Naive B cell (primary cell): ENCODE measurements at places on chromosomes 2 and 18.

DNA sequence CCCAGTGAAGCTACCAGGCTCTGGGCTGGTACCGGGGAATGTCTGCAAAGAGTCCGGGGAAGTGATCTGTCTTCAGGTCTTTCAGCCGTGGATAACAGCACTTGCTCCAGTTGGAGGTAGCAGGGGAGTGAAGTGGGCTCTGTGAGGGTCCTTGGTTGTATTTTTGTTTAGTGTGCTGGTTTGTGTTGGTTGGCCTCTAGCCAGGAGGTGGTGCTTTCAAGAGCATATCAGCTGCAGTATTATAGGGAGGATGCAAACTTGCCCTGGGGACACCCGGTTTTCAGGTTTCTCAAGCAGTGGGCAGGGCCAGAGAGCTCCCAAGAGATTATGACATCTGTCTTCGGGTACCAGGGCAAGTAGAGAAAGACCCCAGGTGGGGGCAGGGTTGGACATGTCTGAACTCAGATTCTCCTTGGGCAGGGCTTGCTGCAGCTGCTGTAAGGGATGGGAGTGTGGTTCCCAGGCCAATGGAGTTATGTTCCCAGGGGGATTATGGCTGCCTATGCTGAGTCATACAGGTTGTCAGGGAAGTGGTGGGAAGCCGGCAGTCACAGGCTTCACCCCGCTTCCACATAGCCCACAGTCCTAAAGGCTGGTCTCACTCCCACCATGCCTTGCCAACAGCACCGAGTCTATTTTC lies 34.4 kb downstream of the ACAA2 start:
- peaks cover 66% of the 10 kb centered on the region for H3K36me3 ChIP-seq
- no peaks in the 10 kb centered on the region for H3K4me1 ChIP-seq
- DNase-seq = no peak

GRCh38 chr18:24136967-24137373 lies 1.9 kb upstream of the CABYR start:
- peaks cover 8% of the 10 kb centered on the region for H3K4me1 ChIP-seq
- peak overlapping the region; percentile 9 for H3K4me3 ChIP-seq
- no peak for DNase-seq
- no peaks in the 10 kb centered on the region for H3K36me3 ChIP-seq

DNA sequence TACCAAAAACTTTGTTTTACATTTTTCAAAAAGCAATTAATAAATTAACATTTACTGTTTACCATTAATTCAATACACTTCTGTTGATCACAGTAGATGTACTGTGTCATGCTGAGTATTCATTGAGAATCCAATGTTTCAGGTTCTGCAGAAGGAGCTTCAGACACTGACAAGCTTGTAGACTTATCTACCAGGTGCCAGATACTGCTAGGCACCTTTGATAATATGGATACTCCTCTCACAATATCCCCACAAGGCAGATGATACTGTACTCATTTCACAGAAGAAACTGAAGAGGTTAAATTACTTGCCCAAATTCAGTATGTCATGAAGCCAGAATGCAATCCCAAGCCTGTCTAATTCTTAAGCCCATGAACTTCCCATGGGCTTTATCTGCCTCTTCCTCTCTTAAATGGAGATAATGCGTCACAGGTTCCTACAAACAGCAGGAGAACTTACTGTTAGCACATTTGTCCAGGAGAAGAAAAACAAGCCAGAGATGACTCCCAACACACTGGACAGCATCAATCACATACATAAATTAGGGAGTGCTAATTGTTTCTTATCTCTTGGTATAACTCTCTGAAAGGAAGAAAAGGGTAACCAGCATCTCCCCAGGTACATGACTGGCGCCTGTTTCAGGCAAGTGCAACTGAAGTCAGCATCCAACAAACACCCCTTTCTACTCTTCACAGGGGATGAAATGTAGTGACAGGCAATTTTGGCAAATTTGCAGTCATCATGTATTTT lies 27.4 kb downstream of the ITSN2 start:
- H3K36me3 ChIP-seq = peaks cover 8% of the 10 kb centered on the region
- peak overlapping the region; percentile 83 for H3K27ac ChIP-seq
- H3K4me1 ChIP-seq = peaks cover 83% of the 10 kb centered on the region
- no peak for DNase-seq

DNA sequence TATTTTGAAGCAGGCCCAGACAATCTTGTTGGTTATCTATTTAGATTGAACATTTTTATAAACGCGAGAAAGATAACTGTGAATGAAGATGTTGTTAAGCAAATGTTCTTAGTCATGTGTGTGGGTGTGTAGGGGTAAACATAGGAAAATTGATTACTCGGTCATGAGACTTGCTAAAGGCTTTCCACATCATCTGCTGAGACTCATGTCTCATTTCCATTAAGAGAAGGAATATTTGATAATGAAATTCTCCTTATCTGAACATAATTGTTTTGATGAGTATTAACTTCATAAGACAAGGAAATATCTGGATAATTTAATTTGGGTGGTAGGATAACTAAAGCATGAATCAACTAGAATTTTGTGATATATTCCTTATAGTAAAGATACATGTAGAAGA lies 19.7 kb downstream of the CCDC102B start:
- no peak overlapping the region for H3K4me3 ChIP-seq
- no peak for DNase-seq
- H3K36me3 ChIP-seq = no peaks in the 10 kb centered on the region
- no peaks in the 10 kb centered on the region for H3K27me3 ChIP-seq

- peaks cover 7% of the 10 kb centered on the region for H3K36me3 ChIP-seq
- H3K27me3 ChIP-seq = no peaks in the 10 kb centered on the region
- no peak overlapping the region for H3K27ac ChIP-seq
- peak; percentile 39 for DNase-seq
Measured at GRCh38 chr18:12327510-12328178, 19.6 kb downstream of the TUBB6 start.

DNA sequence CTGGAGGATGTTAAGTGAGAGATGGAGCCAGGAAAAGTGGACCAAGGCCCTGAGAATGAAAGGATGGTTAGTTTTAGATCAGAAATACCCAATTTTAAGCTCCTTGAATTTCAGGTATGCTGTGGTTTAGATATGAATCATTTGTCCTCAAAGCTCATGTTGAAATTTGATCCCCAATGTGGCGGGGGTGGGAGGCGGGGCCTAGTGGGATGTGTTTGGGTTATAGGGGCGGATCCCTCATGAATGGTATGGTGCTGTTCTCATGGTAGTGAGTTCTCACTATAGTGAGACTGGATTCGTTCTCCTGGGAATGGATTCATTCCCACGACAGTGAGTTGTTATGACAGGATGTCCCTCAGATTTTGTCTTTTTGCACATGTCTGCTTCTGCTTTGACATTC lies 11.4 kb downstream of the MYO5B start:
- DNase-seq = no peak
- H3K36me3 ChIP-seq = no peaks in the 10 kb centered on the region
- no peak overlapping the region for H3K4me3 ChIP-seq
- peaks cover 35% of the 10 kb centered on the region for H3K27me3 ChIP-seq
- no peak overlapping the region for H3K27ac ChIP-seq

DNA sequence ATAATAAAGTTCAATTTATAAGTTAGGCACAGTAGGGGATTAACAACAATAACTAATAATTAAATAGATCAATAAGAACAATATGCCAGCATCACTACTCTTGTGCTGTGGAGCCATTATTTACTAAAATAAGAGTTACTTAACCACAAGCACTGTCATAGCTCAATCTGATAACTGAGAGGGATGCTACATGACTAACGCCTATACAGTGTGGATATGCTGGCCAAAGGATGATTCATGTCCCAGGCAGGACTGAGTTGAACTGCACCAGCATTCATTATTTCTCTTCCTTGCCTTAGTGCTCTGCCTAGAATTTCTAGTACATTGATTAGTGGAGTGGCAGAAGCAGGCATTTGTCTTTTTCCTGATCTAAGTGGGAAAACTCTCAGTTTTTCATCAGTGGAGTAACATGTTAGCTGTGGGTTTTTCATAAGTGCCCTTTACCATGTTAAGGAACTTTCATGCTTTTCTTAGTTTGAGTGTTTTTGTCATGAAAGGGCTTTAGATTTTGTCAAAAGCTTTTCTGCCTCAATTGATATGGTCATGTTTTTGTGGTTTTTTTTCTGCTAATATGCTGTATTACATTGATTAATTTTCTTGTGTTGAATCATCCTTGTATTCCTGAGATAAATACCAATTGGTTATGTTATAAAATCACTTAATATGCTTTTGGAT lies 21.7 kb downstream of the KIAA1328 start:
- DNase-seq = no peak
- H3K36me3 ChIP-seq = peaks cover 20% of the 10 kb centered on the region
- no peak overlapping the region for H3K4me3 ChIP-seq
- H3K27ac ChIP-seq = no peak overlapping the region

GRCh38 chr2:31193806-31194205 lies 23.5 kb downstream of the CAPN14 start:
- H3K4me3 ChIP-seq = no peak overlapping the region
- no peaks in the 10 kb centered on the region for H3K4me1 ChIP-seq
- H3K27me3 ChIP-seq = no peaks in the 10 kb centered on the region
- H3K36me3 ChIP-seq = peaks cover 13% of the 10 kb centered on the region
- H3K27ac ChIP-seq = no peak overlapping the region

DNA sequence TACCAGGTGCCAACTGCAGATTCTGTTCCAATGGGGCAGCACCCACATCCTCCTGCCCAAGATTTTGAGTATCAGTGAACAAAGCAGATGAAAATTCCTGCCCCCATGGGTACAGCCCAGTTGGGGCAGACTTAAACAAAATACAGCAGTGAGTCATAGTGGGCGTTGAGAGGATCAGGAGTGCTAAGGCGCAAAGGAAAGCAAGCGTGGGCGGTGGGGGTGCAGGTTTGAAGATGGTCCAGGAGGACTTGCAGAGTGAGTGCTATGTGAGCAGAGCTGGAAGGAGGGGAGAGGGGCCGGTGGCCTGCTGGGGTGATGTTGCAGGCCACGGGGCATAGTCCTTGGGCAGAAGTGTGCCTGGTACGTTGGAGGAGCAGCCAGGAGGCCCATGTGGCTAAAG lies 24.7 kb downstream of the STEAP3 start:
- H3K4me1 ChIP-seq = no peaks in the 10 kb centered on the region
- H3K36me3 ChIP-seq = peaks cover 7% of the 10 kb centered on the region
- no peak overlapping the region for H3K27ac ChIP-seq
- DNase-seq = no peak
- no peak overlapping the region for H3K4me3 ChIP-seq

DNA sequence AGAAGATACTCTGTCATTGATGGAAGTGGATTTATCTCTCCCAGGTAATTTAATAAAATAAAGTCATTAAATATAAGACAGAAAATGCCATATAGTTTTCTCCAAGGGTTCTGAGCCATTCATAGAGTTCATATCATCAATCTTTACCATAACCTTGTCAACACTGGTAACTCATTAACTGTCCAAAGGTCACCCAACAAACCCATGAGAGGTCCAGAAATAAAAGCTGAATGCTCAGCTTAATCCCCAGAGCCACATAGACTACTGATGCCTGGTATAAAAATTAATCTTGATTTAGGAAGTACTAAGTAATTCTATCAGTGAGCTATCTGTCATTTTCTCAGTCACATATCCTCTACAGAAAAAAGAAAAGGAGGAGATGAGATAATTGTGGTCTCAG lies 903.0 kb upstream of the DDX18 start:
- no peaks in the 10 kb centered on the region for H3K36me3 ChIP-seq
- H3K27me3 ChIP-seq = no peaks in the 10 kb centered on the region
- no peak overlapping the region for H3K4me3 ChIP-seq
- H3K27ac ChIP-seq = no peak overlapping the region

GRCh38 chr2:156319811-156320485 lies 12.6 kb downstream of the NR4A2 start:
- H3K4me1 ChIP-seq = peaks cover 40% of the 10 kb centered on the region
- peak overlapping the region; percentile 63 for H3K4me3 ChIP-seq
- no peaks in the 10 kb centered on the region for H3K36me3 ChIP-seq
- H3K27me3 ChIP-seq = peaks cover 71% of the 10 kb centered on the region
- H3K27ac ChIP-seq = peak overlapping the region; percentile 83
- DNase-seq = no peak

GRCh38 chr18:26034850-26035497 lies 55.4 kb downstream of the SS18 start:
- H3K27ac ChIP-seq = no peak overlapping the region
- no peak for DNase-seq
- H3K4me1 ChIP-seq = no peaks in the 10 kb centered on the region
- H3K4me3 ChIP-seq = no peak overlapping the region
- H3K36me3 ChIP-seq = peaks cover 28% of the 10 kb centered on the region
- no peaks in the 10 kb centered on the region for H3K27me3 ChIP-seq

DNA sequence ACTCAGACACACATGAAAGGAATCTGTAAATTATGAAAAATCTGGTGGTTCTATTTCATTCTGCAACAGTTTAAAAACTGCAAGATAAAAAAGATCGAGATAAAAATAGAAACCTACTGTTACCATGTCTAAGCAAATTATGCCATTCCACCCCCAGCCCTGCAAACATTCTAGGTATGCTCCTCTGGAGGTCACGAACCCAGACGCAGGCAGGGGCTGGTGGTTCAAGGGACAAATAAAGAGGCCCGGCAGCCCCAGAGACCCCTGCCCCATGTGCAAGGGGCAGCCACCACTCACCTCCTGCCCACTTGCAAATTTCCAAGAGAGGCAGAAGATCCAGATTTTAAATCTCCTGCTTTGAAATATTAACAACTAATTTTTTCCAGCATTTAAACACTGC lies 210.5 kb downstream of the ANAPC1 start:
- no peak overlapping the region for H3K4me3 ChIP-seq
- no peaks in the 10 kb centered on the region for H3K27me3 ChIP-seq
- H3K27ac ChIP-seq = no peak overlapping the region

- no peak for DNase-seq
- H3K27ac ChIP-seq = no peak overlapping the region
- H3K4me1 ChIP-seq = no peaks in the 10 kb centered on the region
- peaks cover 15% of the 10 kb centered on the region for H3K27me3 ChIP-seq
Measured at GRCh38 chr18:26868968-26869586, 3.6 kb upstream of the AQP4 start.
